ENCODE measurements at places on chromosomes 7 and 10.
A peak's percentile ranks its signal among the peaks of the same experiment; 100 is the strongest.

DNA sequence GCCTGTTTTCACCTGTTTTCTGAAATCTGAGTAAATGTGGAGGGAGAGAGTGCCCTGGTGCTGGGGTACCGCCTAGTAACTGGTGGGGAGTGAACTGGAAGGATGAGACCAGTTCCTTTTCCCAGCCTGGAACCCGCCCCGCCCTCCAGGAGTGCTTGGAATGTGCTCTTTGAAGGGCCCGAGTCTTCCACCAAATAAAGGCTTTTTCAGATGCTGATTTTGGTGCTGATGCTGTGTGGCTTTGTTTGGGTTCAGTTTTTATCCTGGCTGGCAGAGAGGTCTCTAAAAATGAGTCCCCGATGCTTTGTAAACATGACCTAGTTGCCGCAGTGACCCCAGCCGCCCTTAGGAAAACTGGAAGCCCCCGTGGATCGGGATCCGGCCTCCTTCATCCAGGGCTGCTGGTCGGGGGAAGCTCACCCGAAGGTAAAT is 25.9 kb downstream of the FOXK1 start:
- no peak for DNase-seq

- no peak for DNase-seq
Observed at GRCh38 chr10:24449321-24449740, 240.4 kb downstream of the KIAA1217 start.

GRCh38 chr10:7561216-7561893 is 105.4 kb downstream of the ITIH5 start:
- DNase-seq: no peak

DNA sequence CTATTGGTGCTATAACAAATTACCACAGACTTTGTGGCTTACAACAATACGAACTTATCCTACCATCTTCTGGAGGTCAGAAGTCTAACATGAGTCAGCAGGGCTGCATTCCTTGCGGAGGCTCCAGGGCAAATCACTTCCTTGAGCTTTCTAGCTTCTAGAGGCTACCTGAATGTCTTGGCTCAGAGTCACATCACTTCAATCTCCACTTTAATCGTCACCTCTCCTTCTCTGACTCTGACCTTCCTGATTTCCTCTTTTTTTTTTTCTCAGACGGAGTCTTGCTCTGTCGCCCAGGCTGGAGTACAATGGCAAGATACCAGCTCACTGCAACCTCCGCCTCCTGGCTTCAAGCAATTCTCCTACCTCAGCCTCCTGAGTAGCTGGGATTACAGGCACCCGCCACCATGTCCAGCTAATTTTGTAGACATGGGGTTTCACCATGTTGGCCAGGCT is 44.6 kb upstream of the ANAPC16 start:
- peak; percentile 38 for DNase-seq

GRCh38 chr10:62594093-62594520 is 210.4 kb upstream of the ADO start:
- DNase-seq: no peak

- peak; percentile 95 for DNase-seq
Observed at GRCh38 chr10:35331894-35332640, 4.2 kb upstream of the CCNY start.

DNA sequence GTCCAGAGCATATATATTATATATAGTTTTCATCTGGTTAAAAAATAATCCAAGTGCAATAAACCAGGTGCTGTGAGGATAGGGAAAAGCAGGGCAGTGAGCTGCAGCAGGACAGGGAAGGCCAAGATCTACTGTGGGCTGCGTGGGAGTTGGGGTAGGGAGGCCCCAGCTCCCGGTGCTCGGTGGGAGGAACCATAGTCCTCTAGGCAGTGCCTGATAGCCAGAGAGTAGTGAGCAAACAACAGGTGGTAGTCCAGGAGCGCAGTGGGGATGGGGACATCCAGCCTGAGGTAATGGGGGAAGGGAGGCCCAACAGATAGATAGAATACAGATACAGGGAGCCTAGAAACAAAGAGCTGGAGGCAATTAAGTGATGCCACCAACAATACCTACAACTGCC is 4.1 kb upstream of the BMPR1A start:
- DNase-seq: no peak

- DNase-seq: no peak
Observed at GRCh38 chr7:155470186-155470487, 12.2 kb downstream of the EN2 start.

GRCh38 chr10:131546086-131546810 is 234.7 kb upstream of the TCERG1L start:
- no peak for DNase-seq

DNA sequence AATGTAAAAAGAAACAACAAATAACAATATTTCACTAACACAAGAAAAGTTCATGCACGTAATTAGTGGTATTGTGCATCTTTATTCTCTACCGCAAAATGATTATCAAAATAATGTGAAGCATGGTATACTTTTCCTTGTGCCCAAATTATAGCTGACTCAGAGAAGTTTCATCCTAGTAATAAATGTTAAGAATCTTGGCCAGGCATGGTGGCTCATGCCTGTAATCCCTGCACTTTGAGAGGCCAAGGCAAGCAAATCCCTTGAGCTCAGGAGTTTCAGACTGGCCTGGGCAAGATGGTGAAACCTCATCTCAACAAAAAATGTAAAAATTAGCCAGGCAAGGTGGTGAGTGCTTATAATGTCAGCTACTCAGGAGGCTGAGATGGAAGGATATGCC is 105.0 kb downstream of the KMT2C start:
- DNase-seq: no peak

DNA sequence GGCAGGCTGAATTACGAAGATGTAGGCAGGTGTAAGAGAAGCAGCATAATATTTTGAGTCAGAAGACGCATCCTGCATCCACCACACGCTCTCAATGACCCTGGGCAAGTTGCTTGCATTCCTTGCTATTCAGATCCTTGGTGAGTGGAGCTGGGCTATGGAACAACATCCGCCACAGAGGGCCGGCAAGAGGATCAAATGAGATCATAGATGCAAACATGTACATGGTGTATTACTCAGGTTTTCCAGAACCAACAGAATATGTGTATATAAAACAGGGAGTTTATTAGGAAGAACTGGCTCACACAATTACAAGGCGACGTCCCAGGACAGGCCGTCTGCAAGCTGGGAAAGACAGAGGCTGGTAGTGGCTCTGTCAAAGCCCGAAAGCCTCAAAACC is 51.5 kb downstream of the ADAM12 start:
- peak; percentile 19 for DNase-seq

GRCh38 chr10:116296291-116296721 is 23.3 kb upstream of the GFRA1 start:
- no peak for DNase-seq

DNA sequence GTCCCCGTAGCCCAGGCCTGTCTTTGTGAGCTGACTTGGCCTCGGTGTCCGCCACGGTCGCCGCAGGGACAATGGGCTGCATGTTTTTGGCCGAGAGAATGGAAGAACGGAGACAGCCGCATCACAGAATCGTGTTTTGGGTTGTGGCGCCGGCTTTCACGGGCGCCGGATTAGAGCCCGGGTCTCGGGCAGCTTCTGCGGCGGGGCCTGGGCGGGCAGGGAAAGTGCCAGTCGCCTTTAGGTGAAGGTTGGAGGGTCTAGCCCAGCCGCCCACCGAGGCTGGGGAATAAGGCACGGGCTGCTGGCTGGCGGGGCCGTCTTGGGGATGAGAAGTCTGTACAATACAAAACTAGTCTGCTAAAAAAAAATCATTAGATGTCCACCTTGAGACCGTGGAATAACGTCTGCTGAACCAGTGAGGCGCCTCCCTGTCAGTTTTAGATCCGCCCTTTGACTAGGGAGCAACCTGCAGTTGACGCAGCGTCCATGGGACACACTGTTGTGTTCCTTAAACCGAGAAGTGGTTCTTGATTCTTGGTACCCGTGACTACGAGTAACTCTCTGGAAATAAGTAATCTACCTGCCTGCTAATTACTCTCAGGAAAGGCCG is 577 bp downstream of the DNAJB9 start:
- peak; percentile 16 for DNase-seq

DNA sequence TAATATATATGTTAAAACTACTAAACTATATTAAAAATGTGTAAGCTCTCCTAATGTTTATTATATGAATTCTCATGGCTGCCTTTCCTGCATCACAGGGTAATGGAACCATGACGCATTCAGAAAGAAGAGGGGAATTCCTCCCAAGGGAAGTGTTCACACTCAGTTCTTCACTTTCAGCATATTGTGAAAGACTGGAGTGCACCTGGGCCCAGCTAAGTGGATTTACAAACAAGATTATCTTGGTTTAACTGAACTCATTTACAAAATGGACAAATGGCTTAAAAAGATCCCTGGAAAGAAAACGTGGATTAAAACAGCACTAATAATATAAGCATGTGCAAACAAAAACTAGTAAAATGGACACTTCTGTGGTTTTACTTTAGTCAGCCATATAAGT is 149.8 kb downstream of the DOCK4 start:
- DNase-seq: peak; percentile 74

- no peak for DNase-seq
Observed at GRCh38 chr7:31043051-31043471, 9.0 kb upstream of the ADCYAP1R1 start.

- DNase-seq: no peak
Observed at GRCh38 chr7:155807789-155808548, 4.3 kb downstream of the SHH start.

GRCh38 chr10:103276251-103276895 is 565 bp upstream of the INA start:
- DNase-seq: no peak

Measured in skeletal muscle cell (primary cell).